Stimulated activated CD8-positive, alpha-beta memory T cell treated with anti-CD3 and anti-CD28 coated beads, Interleukin-2, amount 100 ng/mL, for 1 hour (primary cell): ENCODE measurements at places on chromosomes 12 and 14.

GRCh38 chr12:95877622-95878021, 18.9 kb downstream of the SNRPF start:
- no peak for DNase-seq

DNA sequence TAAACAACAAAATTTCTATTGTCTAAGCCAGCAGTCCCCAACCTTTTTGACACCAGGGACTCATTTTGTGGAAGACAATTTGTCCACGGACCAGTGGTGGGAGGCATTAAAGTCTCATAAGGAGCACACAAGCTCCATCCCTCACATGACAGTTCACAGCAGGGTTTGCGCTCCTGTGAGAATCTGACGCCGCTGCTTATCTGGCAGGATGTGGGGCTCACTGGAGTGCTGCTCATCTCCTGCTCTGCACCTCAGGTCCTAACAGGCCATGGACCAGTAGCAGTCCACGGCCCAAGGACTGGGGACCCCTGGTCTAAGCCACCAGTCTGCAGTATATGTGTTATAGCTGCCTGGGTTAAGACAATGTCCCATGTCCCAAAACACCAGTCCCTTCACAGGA, 27.2 kb downstream of the VCPKMT start:
- DNase-seq, result no peak

DNA sequence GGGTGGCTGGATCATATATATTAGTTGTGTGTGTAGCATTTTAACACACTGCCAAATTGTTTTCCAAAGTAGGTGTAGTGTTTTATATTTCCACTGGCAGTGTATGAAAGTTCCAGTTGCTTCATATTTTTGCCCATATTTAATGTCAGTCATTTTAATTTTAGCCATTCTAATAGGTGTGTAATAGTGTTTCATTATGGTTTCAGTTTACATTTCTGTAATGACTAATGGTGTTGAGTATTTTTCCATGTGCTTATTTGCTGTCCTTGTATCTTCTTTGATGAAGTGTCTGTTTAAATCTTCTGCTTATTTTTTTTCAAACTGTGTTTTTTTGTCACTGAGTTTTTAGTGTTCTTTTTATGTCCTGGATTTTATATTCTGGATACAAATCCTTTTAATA, 8.7 kb downstream of the TBC1D15 start:
- DNase-seq, result no peak

- DNase-seq, result peak; percentile 44
These were observed 86.6 kb downstream of the KDM2B start for GRCh38 chr12:121494093-121494787.

- DNase-seq, result no peak
These were observed 30.9 kb upstream of the IRF2BPL start for GRCh38 chr14:77059276-77059915.

- no peak for DNase-seq
These were observed 275.2 kb downstream of the FBXL14 start for GRCh38 chr12:1319212-1319611.

- no peak for DNase-seq
These were observed 976 bp downstream of the PEX5 start for GRCh38 chr12:7190268-7191055.

GRCh38 chr12:9736936-9737705, 4.2 kb upstream of the CLECL1 start:
- DNase-seq, result no peak

GRCh38 chr12:50442178-50442908, 41.7 kb downstream of the LARP4 start:
- no peak for DNase-seq

DNA sequence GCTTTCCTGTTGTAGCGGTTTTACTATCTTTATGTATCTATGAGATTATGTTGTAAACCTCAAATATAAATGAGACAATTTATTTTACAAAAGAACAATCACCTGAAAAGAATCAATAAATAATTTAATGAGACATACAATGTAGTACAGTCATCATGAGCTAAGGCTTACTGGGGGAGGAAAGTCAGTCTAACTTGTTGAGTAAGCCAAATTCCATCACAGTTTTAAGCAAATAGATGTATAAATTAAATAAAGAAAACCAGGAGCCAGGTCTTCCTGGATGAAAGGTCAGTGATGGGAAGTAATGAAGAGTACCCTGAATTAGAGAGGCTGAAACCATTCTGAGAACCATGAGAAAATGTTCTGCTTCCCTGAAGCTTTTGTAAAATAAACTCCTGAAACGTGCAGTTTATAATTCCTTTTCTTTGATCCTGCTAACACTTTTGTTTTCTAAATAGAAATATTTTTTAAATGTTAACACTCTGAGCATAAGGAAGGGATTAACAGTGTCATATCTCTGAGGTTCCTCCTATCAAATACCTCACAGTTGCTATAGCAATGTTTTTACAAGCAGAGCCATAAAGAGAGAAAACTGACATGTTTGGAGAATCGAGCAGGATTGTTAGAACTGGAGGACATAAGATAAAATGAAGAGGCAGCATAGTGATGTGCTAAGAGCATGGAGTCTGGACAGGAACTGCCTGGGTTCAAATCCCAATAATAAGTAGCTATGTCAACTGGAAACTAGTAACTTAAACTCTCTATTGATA, 444.9 kb upstream of the FOXG1 start:
- DNase-seq, result no peak

GRCh38 chr12:50132505-50133135, 20.6 kb downstream of the COX14 start:
- no peak for DNase-seq

DNA sequence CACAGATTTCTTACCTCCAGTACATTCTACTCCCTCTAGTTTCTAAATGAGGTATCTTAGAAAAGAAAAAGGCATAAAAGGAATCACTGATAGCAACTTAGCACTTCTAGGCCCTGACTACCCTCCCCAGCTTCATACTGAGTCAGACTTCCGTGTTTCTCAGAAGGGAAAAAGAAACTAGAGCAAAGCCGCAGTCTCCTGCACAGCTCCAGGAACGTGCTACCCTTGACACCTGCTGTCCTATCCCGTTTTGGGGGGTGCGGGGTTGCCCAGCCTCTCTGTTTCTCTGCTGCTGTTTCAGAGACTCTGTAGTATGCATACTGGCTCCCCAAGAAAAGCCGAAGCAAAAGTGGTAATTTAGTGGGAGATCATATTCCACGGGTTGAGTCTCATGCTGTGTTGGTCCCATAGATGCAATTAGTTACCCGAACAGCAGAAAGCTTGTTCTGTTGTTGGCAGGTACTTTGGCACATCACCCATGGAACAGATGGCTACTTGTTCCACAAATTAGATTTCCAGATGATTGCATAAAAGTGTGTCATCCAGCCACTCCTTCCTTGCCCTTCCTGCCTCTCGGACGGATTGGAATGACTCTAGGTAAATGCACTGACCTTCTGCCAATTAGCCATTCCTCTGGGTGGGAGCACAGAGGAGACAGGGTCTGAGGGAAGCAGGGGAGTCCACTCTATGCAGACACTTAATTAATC, 438.1 kb downstream of the FUT8 start:
- peak; percentile 13 for DNase-seq

DNA sequence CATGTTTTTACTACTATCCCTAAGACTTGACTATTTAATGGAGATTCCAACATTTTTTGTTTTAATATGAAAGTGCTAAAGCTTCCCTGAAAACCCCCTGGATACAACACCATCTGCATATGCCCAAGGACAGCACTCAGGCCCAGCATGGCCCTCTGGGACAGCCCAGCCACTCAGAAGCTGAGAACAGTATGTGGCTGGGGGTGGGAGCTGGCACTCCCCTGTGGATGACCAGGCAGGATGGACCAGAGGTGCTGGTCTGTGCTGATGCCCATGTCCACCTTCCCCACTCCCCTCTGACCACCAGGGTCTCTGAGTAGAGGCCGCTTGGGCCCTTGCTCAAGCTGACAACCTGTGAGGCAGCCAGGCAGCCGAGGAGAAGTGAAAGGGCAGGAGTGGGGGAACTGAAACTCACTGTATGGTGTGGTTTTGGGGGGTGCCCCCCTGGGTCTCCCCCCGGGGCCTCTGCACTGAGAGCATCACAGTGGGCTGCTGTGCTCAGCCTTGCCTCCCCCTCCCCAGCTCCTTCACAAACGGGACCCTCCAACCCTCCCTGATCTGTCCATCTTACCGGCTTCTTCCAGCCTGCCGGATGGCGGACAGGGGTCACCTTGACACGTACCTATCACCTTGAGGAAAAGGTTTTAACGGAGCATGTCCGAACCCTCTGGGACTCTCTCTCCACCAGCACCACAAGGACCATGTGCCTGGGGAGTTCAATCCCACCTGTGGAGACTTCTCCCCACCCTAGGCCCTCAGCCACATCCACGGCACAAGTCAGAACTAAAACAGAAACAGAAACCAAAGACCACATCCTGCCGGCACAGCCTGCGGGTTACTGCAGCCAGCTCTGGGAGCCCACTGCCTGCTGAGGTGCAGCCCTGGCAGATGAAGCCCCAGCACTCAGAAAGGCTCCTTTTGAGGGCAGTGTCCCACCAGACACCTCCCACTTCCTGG, at the start of gene TMEM229B:
TSS of gene TMEM229B (minus strand) at position 785 of the 957 bp plus-strand sequence. CDS start 14,798 bp downstream, outside the sequence.
- DNase-seq, result peak; percentile 52

- no peak for DNase-seq
These were observed 31.9 kb downstream of the CACNA1C start for GRCh38 chr12:2084553-2085296.

GRCh38 chr14:83863042-83863774, 1666.7 kb upstream of the FLRT2 start:
- DNase-seq, result no peak

DNA sequence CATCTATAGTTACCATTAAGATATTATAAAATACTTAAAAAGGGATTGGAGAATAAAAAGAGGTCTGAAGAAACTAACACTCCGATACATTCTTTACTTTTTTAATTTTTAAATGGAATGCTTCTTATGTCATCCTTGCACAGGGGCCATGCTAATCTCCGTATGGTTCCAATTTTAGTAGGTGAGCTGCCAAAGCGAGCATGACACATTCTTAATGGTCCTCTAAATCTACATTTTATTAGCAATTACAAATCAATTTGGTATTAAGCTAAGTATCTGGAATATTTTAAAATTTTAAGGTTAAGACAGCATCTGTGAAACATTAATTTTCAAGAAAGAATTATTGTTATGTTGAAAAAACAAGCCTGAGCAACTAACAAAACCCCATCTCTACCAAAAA, 6.2 kb upstream of the ARID4A start:
- no peak for DNase-seq

DNA sequence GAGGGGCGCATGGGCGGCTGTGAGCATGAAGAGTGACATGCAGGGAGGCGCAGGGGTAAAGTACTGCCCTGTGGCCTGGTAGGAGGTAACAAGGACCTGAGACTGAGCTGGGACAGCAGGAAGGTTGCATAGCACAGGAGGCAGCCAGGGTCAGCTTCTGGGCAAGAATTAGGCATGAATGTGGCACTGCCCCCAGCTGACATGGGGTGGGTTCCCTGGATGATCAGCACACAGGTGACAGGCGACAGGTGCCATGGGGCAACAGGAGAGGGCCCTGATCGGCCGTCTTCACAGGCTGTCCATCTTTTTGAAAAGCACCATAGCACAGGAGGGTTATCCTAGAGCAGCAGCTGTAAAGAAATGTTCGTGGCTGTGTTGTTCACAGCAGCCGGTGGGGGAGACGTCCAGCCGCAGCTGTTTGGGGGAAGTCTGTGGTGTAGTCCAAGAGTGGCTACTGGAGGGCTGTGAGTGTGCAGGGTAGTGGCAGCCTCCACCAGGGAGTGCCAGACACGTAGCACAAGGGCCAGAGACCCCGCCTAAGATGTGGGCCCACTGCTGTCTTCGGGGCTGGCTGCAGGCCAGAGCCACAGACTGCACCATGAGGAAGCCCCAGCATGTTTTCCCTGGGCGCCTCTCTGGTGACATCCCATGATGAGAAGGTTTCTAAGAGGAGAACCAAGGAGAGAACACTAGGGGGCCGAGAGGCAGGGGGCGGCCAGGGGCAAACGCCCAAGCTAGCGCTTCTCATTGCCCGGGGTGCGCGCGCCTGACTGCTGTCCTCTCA, 8.4 kb downstream of the CLBA1 start:
- no peak for DNase-seq

GRCh38 chr14:89600950-89601826, 184.2 kb upstream of the FOXN3 start:
- no peak for DNase-seq

- DNase-seq, result no peak
These were observed 193.7 kb upstream of the LRIG3 start for GRCh38 chr12:59113831-59114615.

DNA sequence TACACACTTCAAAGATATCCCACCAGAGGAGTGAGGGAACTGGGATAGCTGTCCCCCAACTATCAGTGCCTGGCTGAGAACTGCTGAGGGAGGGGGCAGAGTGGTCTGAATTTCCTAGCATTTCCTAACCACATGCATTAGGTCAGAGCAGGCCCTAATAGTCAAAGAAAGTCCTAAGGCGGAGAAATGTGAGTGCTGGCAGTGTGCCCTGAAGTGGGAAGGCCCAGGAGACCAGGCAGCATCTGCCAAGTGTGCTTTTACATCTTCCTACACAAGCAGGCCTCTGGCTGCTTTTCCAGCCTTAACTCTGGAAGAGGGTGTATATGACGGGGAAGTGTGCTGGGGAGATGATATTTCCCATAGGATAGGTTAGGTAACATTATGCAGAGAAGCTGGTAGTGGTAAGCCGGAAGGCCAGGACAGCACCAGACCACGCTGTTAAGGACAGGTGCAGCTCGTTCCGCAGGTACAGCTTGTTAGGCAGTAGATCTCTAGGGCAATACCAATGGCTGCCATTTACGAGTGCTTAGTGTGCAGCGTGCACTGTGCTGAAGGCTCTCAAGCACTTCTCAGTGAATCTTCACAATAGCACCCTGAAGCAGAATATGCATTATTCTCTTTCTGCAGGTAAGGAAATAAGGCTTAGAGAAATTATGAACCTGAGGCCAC, 9.1 kb upstream of the CCDC198 start:
- DNase-seq, result no peak

DNA sequence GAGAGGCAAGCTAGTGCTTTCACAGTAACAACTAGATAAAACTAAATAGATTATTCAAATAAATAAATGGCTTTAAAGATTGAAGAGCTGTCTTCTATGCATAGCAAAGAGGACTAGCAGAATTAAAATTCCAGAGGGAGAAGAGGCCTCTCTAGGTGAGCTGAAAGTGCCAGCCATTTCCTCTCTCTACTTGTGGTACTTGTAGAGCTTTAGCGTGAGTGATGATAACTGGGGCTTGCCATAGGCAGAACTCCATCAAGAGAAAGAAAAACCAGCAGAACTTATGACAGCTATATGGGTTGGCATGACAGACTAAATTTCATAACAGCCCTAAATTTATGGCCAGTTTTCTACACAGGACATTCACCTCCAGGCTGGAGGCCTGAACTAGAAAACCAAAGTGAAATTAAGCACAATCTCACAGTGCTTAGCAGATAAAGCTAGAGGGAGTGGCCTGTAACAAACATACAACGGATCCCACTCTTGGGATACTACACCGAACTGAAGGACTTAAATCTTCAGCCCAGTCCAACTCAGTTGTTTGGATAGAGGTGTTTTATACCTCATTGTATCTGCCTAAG, 11.0 kb downstream of the SPTLC2 start:
- no peak for DNase-seq

GRCh38 chr14:57291692-57292647, 23.2 kb downstream of the AP5M1 start:
- DNase-seq, result no peak

DNA sequence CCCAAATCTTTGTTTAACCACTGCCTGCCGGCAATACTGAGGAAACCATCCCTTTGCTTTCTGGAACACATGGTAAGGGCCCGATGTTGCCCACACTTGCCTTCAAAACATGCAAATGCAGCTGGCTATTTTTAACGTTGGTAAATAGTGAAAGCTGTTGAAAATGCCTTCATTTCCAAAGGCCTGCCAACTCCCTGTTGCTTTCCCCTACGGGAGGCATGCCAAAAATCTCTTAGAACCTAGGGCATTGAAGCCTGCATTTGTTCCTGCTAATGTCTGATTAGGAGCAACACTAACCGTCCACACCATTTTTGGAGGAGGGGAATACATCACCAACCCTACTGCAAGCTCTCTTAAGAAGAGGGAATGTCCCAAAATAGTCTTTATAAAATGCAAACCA, 152.6 kb upstream of the NOS1 start:
- DNase-seq, result no peak
